Activated naive CD4-positive, alpha-beta T cell treated with Interleukin-2 at 50 U/mL for 16 hours (primary cell): ENCODE measurements at places on chromosomes 7 and 10.

DNA sequence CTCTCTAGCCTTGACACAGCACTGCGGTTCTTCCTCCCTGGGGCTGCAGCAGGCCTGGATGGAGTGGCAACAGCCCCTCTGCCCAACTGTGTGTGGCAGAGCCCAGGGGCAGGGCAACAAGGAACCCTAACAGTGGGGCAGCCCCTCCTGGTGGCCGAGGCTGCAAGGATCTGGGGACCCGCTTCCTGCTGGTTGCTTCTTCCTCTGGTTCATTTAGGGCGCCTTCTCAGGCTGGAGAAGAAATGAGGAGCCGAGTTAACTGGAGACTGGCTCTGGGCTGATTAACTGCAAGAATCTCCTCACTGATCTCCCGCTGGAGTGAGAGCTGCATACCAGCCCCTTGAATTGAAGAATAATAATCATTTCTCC, 80.1 kb upstream of the EMX2 start:
- DNase-seq, result no peak

DNA sequence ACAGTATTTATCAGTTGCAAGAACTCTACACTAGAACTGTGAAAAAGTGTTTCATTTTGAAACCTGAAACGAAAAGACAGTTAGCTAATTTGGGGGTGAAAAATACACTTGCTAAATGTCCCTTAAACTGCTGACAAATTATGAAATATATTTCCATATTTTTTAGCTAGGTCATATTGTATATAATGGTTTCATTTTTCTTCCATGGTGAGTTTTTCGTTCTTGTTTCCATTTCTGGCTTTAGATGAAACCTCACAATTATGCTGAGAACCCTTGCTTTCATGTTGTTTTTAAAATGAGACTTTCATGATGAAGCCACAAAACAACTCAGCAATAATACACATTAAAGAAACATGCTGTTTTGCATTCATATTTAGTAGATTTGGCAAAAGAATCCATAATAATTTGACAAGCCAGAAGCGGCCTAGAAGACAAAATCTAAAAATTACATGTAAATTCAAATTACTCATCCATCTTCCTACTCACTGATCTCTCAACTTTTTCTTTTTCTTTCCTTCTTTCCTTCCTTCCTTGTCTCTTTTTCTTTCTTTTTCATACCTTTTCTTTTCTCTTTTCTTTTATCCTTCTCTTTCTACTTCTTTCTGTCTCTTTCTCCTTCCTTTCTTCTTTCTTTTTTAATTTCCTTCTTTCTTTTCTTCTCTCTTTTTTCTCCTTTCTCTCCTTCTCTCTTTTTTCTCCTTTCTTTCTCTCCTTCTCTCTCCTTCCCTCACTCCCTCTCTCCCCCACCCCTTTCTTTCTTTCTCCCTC, 46.5 kb upstream of the ITGB8 start:
- DNase-seq, result no peak

DNA sequence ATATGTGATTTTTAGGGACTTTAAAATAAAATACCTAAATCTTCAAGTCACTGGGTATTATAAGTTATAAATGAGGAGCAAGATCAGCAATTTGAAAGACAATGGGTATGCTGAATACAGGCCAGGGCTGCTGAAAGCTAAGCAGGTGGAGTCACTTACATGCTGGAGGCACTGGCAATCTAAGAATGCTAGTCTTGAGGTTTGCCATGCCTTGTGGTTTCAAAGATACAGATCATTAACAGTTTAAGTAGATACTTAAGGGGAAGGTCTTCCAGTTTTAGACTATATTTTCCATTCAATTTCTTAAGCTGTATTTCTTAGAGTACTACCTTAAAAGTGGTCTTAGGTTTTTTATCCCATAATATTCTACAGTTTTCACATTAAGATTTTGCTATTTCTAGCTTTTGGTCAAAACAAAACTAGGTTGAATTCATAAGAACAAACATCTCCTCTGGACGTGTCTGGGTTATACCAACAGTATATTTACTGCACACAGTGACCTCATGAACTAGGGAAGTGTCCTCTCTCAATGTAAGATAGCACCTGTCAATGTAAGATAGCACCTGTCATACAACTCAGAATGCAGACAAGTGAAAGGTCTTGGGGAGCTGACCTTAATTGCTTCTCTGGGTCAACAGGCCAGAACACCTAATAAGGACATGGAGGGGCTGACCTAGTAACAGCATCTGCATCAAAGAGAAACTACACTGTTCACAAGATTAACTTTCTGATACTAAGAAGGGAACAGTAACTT, 2.0 kb downstream of the SRI start:
- no peak for DNase-seq

GRCh38 chr7:51299391-51300133, 17.0 kb downstream of the COBL start:
- no peak for DNase-seq

GRCh38 chr10:98063740-98064027, 33.3 kb upstream of the CRTAC1 start:
- DNase-seq, result no peak

- DNase-seq, result peak; percentile 51
These were observed 5.1 kb upstream of the MYL7 start for GRCh38 chr7:44145969-44146911.

DNA sequence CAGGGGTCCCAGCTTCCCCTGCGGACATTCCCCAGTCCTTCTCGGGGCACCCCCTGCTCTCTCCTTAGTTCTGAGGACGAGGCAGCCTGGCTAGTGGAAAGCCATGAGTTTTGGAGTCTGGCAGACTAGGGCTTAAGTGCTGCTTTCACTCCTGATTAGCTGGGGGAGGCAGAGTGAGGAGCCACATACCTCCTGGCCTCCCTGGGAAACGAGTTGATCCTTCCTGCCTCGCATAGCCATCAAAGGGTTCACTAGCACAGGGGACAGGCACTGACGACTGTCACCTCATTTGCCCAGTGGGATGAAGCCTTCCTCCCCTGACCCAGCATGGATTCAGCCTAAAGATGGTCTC, 402.5 kb downstream of the RPS24 start:
- no peak for DNase-seq

DNA sequence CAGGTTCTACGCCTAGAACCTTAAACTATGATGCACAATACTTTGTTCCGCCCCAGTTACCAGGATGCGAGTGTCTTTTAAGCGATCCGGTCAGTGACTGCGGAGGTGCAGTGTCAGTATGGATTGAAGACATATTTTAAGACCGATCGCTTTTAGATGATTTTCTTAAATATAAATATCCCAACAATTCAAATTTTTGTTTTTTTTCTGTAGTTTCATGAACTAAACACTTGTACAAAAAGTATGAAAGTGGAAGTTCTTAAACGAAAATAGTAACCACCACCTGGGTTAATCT, 835 bp downstream of the COMMD3 start:
- no peak for DNase-seq

- DNase-seq, result no peak
These were observed 17.5 kb downstream of the ATP6V1F start for GRCh38 chr7:128879939-128880746.

GRCh38 chr10:62244785-62245467, 23.7 kb downstream of the RTKN2 start:
- peak; percentile 31 for DNase-seq

- no peak for DNase-seq
These were observed 28.0 kb upstream of the KPNA7 start for GRCh38 chr7:99235925-99236324.

- DNase-seq, result no peak
These were observed 62.3 kb upstream of the FAM133B start for GRCh38 chr7:92652536-92652935.

DNA sequence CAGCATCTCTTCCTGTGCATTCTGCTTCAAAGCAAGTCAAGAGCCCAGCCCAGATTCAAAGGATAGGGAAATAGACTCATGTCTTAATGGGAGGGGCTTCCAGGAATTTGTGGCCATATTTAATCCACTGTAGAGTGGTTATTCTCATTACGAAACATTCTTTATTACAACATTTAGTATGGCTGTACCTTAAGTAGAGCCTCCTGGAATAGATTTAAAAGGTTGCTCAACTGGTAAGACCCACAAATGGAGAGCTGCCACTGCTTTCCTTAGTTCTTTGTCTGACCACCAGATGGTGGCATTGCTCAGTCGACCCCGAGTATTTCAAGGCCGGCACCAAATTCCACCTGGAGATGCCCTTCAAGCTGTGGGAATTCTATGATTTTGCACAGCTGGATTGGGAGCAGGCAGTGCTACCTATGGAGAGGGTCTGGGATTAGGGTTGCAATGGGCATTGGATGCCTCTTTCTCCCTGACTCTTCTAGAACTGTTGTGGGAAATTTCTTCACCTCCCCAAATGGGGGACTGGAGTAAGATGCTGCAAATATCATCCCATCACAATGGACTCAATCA, 102.2 kb downstream of the RBM20 start:
- peak; percentile 46 for DNase-seq

GRCh38 chr10:125768219-125768855, 7.3 kb downstream of the MMP21 start:
- DNase-seq, result no peak
